ENCODE measurements at places on chromosomes 5 and 9.

GRCh38 chr5:55679556-55679955 lies 32.6 kb downstream of the SLC38A9 start:
- DNase-seq, result no peak

DNA sequence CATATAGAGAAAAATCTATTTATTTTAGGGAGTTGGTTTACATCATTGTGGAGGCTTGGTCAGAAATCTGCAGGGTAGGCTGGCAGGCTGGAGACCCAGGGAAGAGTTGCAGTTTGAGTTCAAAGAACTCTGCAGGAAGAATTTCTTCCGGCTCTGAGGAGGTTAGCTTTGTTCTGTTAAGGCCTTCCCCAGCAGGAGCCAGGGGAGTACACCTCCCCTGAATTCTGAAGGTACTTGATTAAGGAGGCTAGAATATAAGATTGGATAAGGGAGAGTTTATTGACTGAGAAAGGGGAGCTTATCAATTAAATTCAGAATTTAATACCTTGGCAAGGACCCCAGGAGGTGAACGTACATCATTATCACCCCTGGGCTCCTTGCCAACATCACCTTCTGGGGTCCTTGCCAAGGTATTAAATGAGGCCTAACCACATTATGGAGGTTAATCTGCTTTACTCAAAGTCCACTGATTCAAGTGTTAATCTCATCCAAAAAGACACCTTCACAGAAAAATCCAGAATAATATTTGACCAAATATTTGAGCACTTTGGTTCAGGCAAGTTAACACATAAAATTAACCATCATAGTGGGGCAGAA lies 351.7 kb downstream of the CWC27 start:
- DNase-seq, result peak; percentile 94

GRCh38 chr5:111914966-111915636 lies 158.1 kb upstream of the NREP start:
- DNase-seq, result no peak

- no peak for DNase-seq
Measured at GRCh38 chr9:21559402-21560280, 77.5 kb upstream of the IFNE start.

- no peak for DNase-seq
Measured at GRCh38 chr5:159322180-159322579, 8.1 kb downstream of the IL12B start.

GRCh38 chr5:53257806-53258373 lies 148.3 kb upstream of the MOCS2 start:
- DNase-seq, result no peak

GRCh38 chr5:68627001-68627400 lies 411.4 kb downstream of the PIK3R1 start:
- DNase-seq, result no peak
